NCI-H1694 (cell line): ENCODE measurements at places on chromosomes 3 and 15.

- no peak for DNase-seq
Observed at GRCh38 chr15:64045101-64045435, 1.2 kb downstream of the DAPK2 start.

DNA sequence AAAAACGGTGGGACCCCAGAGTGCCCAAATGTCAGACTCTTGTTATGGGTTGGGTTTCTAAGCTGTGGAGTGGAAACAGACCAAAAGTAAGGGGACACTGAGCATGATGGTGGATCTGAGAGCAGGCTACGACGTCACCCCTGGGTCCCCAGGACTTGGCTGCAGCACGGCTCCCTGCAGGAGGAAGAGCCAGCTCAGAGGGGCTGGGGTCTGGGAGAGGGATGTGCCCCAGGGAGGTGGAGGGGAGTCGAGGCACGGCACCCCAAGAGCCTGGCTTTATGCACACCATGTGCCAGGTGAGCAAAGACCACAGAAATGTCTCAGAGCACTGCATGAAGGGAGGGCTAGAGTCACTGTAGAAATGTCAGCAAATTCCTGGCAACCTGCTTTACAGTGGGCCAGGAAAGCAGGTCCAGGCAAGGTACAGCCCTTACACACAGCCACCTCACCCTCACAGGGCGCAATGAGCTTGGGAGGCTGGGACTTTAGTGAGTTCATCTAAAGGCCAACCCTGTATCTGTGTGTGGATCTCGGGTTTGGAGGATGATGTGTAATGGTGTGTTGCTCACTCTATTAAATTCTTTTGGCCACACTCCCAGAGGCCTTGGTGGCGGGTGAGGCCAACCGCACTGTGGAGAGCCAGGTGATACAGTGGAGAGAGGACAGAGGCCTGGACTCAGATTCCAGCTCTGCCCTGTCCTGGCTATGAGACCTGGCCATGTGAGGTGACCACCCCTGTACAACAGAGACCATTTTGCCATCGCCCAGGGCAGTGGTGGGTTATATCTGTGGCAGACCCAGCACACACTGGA lies 14.1 kb downstream of the CTSH start:
- no peak for DNase-seq

DNA sequence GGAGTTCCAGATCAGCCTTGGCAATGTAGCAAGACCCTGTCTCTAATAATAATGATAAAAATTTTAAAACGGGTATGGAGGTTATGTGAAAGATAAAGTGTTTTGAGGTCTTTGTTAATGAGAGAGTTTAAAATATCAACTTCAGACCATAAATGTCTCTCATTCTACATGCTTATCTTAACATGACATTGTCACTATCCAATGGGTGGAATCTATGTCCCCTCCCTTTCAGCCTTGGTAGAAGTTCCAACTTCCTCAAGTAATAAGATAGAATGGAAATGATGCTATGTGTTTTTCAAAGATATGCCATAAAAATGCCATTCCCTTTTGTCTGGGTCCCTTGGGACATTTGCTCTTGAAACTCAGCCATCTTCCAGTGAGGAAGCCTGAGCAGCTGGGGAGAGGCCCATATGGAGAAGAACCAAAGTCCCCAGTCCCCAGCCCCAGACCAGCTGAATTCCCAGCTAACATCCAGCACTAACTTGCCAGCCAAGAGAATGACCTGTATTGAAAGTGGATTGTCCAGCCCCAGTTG lies 17.0 kb downstream of the RPSA start:
- no peak for DNase-seq

DNA sequence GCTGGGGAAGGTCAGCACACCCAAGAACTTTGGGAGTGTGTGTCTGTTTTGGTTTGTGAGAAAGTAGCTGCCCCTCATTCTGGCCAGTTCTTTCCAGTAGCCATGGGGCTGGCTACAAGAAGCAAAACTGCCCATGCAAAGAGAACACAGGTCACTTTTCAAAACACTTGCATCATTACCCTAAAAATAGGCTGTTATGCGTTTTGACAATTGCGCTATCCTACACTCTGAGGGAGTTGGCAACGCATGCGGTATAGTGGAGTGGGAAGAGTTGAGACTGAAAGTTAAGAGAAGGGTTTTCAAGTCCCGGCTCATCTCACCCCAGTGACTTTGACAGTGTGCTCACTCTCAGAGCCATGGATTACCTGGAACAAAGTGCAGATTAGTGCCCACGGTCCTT lies 41.8 kb upstream of the MYZAP start:
- no peak for DNase-seq
